ENCODE measurements at places on chromosomes 3 and 15.

- DNase-seq = no peak
Observed at GRCh38 chr3:99872923-99873254, 55.2 kb downstream of the CMSS1 start.

GRCh38 chr15:59313641-59314332 lies 58.9 kb downstream of the MYO1E start:
- DNase-seq = no peak

GRCh38 chr3:179970746-179971145 lies 66.0 kb downstream of the PEX5L start:
- no peak for DNase-seq

- no peak for DNase-seq
Observed at GRCh38 chr3:63945558-63946096, 33.4 kb upstream of the SCAANT1 start.

DNA sequence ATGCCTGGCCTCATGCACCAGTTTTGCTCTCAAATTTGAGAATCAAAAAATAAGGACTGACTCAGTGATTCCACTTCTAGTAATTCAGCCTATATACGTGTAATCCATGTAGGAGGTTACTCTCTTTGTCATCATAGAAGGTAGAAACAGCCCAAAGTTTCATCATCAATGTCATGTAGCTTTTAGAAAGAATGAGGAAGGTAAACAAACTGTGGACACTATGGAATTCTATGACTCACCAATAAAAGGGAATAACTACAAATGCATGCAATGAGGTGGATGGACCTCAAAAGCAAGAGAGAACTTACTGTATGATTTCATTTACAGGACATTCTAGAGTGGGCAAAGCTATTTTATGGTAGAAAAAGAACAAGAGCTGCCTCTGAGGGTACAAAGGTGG lies 93.2 kb upstream of the LRIG1 start:
- DNase-seq = no peak

All from SK-N-MC (cell line).